Spleen (tissue), 13 donors: ENCODE measurements at places on chromosomes 1 and 21. TPM values are rescaled to one million over a fixed set of nuclear protein-coding genes. Genes with fewer than 3 reads are reported as not detected.

DNA sequence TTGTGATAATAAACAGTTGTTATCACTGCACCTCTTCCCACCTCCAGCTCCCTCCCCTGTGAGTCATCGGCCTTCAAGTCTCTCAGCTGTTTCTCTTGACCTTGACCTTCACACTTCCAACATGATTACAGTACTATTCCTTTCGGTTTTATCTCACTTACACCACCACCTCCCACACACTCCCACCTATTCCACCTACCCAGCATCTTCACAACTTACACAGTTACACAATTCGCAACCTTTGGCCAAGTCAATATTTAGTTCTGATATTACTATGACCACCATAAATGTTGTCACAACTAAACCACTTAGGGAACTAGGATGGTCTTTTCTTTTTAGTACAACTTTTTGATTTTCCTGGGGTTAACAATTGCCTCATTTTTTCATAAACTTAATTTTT is 60.2 kb downstream of the RIPK4 start:
- DNase-seq: no peak

DNA sequence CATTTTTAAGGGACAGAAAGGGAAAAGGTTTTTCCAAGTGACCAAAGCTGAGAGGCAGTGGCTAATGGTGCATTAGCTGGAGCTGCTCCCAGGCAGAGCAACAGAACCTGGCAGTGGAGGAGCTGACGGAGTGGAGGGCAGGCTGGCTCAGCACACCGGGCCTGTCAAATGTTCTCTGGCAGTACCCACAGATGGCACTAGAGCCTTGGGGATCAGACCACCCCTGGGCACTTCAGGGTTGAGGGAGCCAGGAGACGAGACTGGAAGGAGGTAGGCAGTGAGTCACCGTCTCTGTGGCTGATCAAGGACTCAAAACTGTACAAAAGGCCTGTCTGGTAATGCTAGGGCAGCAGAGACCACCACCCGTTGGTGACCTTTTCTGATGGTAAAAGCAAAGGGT is 121.7 kb upstream of the KIAA0040 start:
- no peak for DNase-seq

DNA sequence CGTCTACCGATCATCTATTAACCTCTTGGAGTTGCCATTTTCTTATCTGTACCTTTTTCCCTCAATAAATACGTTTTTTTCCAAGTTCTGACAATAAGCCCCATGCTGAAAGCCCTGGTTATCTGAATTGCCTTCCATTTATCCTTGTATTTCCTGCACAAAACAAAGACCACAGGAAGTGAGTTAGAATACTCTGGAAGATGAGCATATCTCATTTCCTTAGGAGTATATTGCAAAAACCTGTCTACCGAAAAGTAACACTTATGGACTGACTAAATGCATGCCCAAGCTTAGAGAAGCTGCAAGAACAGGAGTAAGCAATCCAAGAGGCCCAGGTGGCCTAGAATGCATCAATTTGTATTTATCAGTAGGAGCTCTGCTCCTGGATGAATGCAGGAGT is 39.9 kb downstream of the DIRAS3 start:
- DNase-seq: no peak

MCM3AP gene
- polyA plus RNA-seq: 35.2 TPM

ABCD3 gene
- 9.1 TPM for polyA plus RNA-seq

EPHA10 gene
- 0.02 TPM for polyA plus RNA-seq
